ENCODE measurements at places on chromosomes 4 and X.

DNA sequence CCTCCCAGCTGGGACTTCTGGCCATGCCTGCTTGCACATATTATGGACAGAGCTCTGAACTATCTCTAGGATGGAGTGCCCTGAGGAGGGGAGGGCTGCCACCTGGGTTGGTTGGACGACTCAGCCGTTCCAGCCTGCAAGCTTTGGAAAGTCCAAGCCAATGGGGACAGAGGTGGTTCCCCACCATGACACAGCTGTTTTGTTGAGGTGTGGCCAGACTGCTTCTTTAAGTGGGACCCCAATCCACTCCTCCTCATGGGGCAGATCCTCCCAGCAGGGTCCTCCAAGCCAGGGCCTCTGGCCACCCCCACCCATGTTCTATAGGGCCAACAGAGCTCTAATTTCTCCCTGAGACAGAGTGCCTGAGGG lies 22.7 kb downstream of the F8A3 start:
- no peak for DNase-seq

GRCh38 chrX:10244915-10245622 lies 88.3 kb downstream of the CLCN4 start:
- no peak for DNase-seq

- no peak for DNase-seq
Observed at GRCh38 chrX:139191746-139192385, 338.7 kb upstream of the F9 start.

GRCh38 chrX:20753076-20753475 lies 486.4 kb upstream of the RPS6KA3 start:
- DNase-seq, result no peak

DNA sequence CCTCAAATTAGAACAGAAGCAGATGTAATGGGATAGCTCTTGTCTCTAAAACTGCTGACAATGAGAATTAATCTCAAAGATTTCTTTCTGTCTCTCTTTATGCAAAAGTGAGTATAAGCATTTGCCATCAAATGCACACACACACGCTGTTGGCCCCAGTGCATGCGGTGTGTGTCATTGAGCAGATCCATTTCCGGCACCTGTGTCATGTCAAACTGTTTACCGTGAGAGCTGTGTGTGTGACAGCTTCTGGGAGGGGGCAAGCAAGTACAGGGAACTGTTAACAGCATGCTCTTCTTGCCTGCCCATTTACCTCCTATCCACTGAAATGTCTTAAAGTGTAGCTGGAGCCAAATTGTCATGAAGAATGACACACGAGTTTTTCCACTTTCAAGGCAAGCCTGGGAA lies 297.9 kb upstream of the FAT4 start:
- DNase-seq, result no peak

- no peak for DNase-seq
Observed at GRCh38 chrX:12372111-12372510, 233.8 kb downstream of the FRMPD4 start.

DNA sequence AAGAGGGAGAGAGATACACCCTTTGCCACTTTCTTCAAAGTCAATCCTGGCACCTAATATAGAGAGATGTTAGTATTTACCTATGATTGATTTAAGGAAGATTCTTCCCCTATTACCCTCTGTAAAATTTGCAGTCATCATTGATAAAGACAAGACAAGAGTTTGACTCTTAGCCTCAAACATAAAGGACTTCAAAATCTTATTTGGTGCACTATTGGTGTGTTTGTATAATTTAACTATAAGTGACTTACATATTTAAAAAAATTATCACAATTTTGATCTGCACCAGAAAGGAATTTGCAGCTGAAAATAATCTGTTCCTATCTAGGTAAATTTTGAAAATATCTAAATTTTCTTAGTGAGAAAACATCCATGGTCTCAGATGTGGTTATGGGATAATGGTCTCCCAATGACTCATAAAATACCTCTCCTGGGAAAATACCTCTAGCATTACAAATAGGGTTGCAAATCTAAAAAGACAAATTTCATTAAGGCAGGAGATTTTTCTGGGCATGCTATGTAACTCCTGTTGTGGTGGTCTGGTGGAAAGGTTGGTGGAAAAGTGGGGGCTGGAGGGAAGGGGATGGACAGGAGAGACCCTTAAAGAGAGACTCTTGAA lies 173.6 kb upstream of the MED14 start:
- DNase-seq, result no peak

DNA sequence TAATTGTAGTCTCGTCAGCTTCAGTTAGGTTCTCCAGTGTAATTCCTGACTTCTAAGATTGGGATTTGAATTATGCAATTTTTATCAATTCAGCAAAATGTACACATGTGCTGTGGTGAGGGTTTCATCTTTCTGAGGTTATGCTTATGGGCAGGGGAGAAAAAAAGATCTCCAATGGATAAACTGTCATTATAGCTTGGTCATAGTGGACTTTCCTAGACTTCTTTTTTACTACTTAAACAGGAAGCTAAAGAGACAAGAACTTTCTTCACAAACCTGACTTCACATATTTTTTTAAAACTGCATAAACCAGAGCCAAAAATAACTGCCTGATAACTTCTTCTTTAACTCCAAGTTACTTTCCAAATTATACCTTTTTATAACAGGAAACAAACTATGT lies 21.7 kb upstream of the SPP1 start:
- DNase-seq, result no peak

DNA sequence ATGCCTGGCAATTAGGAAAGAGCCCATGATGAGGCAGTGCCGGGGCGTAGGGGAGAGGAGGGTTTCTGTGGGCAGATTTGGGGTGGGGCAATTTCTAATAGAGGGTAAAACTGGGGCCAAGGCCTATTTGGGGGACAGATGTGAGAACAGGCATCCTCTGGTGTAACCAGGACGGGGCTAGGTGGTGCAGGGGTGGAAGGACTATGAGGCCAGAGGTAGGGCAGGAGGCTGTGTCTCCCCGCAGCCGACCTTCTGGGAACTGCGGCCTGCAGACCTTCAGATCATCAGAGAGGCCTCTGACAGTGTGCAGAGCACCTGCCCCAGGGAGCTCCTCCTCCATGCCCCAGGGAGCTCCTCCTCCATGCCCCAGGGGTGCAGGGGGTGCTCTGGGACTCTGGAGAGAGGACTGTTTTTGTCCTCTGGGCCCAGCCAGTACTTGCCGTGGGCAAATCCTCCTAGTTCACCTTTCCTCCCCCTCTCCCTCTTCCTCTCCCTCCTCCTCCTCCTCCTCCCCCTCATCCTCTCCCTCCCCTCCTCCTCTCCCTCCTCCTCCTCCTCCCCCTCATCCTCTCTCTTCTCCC lies 101.9 kb downstream of the SORCS2 start:
- DNase-seq, result no peak

DNA sequence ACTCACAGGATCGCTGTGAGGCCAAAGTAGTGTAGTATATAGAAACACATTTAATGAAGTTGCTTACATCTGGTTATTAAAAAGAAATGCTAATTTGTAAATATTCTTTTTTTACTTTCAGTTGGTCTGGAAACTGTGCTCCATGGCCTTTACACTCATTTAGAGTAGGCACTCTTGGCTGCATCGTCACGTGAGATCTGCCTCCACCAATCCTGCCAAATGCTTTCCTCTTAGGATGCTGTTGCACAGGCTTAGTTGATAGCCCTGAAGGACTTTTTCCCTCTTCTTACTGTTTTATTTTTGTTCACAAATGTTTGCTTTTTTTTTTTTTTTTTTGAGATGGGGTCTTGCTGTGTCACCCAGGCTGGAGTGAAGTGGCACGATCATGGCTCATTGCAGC lies 6.3 kb downstream of the CPE start:
- no peak for DNase-seq

DNA sequence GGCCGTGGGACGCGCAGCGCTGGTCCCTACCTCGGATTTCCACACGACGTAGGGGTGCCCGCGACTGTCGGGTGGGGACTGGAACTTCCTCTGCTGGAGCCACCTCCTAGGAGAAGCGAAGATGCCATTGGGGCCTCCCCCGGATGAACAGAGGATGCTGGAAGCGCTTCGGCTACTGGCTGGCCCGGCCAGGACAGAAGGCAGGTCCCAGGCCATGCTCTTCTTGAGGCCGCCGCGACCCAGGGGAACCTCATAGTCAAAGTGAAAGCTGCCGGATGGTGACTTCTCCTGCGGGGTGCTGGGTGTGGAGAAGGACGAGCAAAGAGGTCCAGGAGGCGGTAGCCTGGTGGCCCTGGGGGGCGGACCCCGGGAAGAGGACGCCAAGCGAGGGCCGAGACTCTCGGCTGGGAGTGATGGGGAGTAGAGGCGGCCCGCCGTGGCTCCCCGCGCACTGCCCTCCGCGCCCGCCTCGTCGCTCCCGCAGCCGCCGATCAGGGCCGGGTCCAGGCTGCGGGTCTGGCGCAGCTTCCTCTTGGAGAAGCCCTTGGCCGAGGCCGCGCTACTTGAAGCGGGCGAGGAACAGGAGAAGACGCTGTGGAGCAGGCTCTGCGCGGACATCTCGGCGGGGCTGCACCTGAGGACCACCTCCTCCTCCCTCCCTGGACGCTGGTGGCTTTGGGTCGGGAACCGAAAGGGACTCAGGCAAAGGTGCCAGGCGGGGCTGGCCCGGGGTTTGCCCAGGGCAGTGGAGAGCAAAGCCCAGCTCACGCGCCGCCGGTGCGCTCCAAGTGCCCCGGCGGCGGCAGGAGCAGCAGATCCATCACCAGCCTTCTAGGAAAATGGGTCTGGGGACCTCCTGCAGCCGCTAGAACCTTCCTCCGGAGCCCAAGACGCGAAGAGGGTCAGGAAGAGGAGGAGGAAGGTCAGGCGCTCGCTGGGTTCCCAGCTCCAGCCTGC lies 1.2 kb downstream of the ARHGAP6 start:
- DNase-seq, result no peak

DNA sequence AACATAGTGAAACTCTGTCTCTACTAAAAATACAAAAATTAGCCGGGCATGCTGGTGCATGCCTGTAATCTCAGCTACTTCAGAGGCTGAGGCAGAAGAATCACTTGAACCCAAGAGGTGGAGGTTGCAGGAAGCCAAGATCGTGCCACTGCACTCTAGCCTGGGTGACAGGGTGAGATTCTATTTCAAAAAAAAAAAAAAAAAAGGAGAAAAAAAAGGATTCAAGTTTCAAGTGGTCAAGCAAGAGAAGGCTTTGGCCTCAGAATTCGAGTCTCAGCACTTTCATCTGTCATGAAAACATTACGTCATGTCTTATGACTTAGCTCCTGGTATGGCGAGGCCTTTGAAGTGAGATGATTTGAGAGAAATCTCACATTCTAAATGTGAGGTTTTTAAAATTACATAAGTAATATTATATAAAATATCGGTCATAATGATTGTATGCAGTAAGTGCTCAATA lies 21.2 kb upstream of the DHRSX start:
- DNase-seq, result no peak

GRCh38 chr4:6983544-6984142 lies 59.5 kb upstream of the TADA2B start:
- DNase-seq, result no peak

GRCh38 chr4:184166736-184167135 lies 50.9 kb downstream of the ENPP6 start:
- no peak for DNase-seq

- DNase-seq, result no peak
Observed at GRCh38 chrX:134604701-134605311, 53.5 kb downstream of the PLAC1 start.

DNA sequence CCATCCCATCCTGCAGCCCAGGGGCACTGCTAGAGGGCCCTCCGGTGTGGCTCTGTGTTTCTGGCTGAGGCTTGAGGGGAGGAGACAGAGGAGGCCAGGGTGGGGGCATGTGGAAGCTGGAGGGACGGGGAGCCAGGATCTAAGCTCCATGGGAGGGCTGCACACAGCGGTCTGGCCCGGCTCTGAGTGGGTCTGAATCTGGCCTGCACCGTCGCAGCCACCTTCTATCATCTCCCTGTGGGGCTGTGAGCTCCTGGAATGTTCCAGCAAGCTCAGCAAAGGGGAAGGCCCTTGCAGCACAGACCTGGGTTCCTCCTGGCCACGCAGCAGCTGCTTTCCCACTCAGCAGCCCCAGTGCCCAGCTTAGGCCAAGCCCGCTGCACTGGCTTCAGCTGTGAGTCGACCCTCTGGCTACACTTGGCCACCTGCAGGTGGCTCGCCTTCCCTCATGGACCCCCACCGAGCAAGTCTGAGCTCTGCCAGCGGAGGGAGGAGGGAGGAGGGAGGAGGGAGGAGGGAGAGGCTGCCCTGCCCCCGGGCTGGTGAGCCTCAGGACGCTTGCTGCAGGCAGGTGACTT lies 5.3 kb downstream of the NKX1-1 start:
- no peak for DNase-seq

DNA sequence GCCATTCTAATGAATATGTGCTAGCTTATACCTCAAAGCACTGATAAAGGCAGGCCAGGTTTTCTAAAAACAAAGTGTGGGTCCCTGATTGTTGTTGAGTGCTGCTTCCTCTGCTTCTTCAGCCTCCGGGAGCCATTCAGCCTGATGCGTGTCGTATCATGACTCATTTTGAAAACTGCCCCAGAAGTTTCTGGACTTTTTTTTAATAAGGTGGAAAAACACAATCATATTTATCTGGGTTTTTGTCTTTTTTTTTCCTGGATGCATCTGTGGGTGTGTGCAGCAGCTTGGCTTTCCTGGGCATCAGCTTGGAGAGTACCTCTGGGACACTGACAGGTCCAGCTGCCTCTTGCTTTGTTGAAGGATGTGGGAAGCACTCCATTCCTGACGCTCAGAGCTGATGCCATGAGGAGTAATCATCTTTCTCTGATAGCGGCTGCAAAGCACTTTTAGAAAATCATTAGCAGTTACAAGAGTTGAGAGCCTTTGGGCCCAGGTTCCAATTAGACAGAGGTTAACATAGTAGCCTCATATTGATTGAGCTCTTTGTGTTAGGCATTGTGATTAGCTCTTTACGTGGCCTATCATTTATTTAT lies 66.9 kb downstream of the PARM1 start:
- no peak for DNase-seq

DNA sequence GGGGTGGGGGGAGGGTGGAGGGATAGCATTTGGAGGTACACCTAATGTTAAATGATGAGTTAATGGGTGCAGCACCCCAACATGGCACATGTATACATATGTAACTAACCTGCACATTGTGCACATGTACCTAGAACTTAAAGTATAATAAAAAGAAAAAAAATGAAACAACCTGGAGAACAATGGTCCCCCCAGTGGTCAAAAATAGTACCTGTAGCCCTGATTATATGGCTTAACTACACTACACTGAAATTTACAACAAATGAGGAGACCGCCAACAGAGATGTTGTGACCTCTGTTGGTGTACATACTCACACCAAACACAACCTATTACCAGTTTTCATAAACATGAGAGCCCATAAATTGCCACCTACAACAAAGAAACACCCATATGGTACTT lies 7.3 kb upstream of the MAGEE1 start:
- no peak for DNase-seq

- no peak for DNase-seq
Observed at GRCh38 chrX:43735957-43736356, 79.9 kb downstream of the MAOA start.

DNA sequence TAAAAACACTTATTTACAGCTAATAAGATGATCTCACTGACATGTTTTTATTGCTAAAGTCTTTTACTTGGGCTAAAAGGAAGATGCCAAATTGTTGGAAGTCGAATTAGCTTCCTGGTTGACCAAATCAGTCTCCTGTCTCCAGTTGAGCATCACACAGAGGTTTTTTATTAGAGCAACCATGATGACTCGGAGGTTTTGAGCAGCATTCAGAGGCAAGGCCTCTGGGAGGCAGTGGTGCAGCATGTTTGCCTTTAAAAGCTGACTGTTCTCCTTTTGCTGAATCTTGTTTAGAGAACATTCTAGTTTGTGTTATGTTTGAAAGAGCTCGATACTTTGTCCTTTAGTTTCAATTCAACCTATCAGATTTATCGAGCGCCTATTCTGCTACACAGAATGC lies 2.1 kb downstream of the UCHL1 start:
- DNase-seq, result no peak

All from stimulated activated CD4-positive, alpha-beta T cell treated with anti-CD3 and anti-CD28 coated beads, Interleukin-12 subunit alpha, Interleukin-12 subunit beta, amount 100 ng/mL, for 24 hours (primary cell).